ENCODE measurements at places on chromosomes 4 and X.
A peak's percentile ranks its signal among the peaks of the same experiment; 100 is the strongest.

DNA sequence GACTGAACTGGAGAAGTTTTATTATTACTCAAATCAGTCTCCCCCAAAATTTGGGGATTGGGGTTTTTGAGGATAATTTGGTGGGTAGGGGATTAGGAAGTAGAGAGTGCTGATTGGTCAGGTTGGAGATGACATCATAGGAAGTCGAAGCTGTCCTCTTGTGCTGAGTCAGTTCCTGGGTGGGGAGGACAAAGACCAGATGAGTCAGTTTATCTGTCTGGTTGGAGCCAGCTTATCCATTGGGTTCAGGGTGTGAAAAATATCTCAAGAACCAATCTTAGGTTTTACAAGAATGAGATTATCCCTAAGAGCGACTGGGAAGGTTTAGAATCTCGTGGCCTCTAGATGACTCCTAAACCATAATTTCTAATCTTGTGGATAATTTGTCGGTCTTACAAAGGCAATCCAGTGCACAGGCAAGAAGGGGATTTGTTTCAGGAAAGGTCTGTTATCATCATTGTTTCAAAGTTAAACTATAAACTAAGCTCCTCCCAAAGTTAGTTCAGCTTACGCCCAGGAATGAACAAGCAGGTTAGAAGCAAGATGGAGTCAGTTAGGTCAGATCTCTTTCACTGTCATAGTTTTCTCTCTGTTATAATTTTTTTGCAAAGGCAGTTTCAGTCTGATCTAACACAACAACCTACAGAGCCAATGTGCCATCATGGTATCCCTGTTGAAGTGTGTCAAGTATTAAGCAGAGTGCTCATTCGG lies 274.5 kb downstream of the SLC7A11 start:
- DNase-seq: no peak

DNA sequence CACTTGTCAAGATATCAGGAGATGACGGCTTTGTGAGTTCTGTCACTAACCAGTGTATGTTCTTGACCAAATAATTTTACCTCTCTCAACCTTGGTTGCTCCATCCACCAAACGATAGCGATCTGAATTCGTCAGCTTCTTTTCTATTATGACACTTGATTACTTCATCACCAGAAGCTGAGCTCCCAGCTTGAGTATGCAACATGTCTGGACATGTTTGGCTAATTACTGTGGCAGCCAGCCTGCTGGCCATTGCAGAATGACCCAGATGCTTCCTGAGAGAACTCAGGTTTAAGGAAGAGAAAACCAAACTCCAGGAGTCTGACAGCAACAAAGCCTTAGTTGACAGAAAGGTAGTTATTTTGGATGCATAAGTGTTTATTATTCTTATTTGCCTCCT lies 46.4 kb upstream of the PARM1 start:
- DNase-seq: no peak

DNA sequence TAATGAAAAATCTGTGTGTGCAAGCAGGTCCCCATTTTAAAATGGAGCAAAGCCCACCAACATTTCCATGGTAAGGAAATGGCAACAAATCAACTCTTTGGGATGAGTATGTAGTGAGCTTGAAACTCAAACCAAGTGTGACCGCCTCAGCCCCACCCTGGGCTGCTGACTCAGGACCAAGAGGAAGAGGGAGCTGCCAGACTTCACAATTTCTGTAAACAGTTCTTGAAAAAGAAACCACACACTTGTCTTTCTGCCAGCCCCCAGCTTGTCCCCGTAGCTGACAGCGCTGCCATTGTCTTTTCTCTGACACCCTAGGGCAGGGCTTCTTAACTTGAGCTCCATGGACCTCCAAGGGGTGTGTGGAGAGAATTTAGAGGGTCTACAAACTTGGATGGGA lies 10.3 kb downstream of the RTL5 start:
- peak; percentile 79 for DNase-seq

- no peak for DNase-seq
These were observed 1180.8 kb upstream of the PABPC4L start for GRCh38 chr4:135382280-135382959.

GRCh38 chr4:150598909-150599308 lies 17.0 kb downstream of the MAB21L2 start:
- DNase-seq: no peak

DNA sequence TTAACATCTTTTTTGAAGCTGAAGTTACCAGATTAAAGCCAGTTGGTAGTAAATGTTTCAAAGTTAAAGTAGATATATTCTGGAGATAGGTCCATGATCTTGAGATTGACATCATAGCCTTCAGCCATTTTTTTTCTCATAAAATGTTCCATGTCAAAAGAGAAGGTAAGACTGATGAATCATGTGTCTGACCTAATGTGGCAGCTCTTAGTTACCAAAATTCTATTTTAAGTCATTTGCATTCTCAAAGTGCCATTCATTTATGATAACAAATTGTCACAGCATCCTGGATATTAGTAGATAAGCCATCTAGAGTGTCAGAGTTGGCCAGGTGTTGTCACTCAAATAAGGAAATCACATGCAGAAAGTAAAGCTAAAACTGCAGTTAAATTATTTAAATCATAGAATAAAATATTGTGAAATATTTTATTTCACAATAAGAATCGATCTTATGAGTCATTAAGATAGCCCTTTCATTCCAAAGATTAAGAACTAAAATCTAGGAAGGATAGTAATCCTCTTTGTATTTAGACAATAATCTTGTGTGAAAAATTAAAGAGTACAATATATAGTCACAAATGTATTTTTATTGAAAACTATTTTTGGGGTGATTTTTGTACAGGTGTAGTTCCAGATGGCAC lies 65.7 kb upstream of the ADAD1 start:
- DNase-seq: no peak

GRCh38 chr4:159946983-159947615 lies 844.2 kb downstream of the RAPGEF2 start:
- no peak for DNase-seq

GRCh38 chrX:108199691-108200090 lies 108.1 kb downstream of the ATG4A start:
- DNase-seq: no peak

DNA sequence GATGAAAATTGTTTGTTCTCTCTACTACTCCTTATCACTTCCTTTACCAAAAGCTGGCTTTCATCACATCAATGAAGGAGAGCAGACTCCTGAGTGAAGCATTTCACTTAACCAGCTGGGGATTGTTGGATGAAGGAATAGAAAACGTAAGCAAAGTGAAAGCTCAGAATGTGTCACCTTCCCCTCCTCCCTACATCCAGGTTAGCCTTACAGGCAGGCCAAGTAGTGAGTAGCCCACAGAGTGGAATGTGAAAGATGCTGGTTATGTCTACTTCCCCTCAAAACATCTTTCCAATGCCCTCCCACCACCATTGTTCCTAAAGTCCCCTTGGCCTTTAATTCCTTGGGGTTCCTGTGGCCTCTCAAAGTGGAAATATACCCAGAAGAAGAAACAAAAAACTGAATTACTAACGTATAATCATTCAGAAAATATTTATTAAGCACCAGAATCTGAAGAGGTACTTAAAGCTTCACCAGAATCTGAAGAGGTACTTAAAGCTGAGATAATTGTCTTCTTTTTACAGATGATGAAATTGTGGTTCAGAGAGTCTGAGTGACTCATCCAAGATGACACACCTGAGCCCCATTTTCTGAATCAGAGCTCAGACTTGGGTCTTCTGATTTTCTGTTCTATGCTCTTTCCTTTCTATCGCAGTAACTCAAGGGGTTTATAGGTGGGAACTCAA lies 6.5 kb downstream of the P2RY4 start:
- no peak for DNase-seq

DNA sequence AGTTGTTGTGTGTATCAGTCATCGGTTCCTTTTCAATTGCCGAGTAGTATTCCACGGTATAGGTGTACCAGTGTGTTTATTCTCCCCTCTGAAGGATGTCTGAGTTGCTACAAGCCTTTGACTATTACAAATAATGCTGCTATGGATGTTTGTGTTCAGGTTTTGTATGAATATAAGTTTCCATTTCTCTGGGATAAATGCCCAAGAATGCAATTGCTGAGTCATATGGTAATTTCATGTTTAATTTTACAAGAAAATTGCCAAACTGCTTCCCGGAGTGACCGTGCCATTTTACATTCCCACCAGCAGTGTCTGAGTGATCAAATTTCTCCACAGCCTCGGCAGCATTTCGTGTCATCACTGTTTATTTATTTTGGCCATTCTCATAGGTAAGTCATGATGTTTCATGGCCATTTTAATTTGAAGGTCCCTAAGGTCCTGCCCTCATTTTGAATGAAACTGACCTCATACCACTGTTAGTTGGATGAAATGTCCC lies 73.9 kb downstream of the IRF2 start:
- no peak for DNase-seq

DNA sequence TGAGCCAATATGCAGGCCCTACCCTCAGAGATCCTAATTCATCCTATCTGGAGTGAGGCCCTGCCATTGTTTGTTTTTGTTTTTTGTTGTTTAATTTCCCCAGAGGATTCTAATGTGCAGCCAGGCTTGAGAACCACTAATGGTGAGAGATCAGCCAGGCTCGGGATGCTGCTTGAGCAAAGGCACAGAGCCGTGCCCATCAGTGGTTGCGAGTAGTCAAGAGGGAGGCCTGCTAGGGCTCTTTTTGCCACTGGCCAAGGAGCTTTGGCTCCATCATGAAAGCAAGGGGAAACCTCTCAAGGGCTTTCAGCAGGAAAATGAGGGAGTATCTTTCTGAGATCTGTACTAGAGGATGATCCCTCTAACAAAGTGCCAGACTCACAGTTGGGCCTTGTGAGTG lies 2.7 kb downstream of the TCEANC start:
- DNase-seq: no peak

GRCh38 chr4:54449999-54450398 lies 207.8 kb upstream of the KIT start:
- DNase-seq: no peak

DNA sequence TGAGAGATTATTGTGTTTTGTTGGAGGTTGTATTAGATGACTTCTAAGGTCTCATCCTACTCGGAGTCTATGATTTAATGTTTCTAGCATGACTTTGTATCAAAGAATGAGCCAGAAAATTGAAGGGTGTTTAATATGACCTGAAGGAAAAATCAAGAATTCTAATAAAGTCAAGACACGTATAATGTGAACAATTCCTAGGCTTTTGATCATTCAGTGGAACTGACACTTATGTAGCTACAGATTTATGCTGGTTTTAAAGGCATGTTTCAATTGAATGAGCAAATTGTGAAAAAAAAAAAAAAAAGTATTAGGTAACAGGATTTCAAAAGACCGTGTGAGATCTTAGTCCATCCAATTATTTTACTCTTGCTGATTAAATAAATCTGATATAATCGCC lies 64.9 kb downstream of the GRID2 start:
- DNase-seq: no peak

GRCh38 chr4:41102414-41103092 lies 111.8 kb downstream of the APBB2 start:
- no peak for DNase-seq

- no peak for DNase-seq
These were observed 173.2 kb upstream of the TBL1X start for GRCh38 chrX:9291629-9292028.

GRCh38 chr4:155889031-155889793 lies 14.3 kb upstream of the TDO2 start:
- DNase-seq: no peak

- no peak for DNase-seq
These were observed 668.2 kb upstream of the NDST4 start for GRCh38 chr4:115781528-115782146.

DNA sequence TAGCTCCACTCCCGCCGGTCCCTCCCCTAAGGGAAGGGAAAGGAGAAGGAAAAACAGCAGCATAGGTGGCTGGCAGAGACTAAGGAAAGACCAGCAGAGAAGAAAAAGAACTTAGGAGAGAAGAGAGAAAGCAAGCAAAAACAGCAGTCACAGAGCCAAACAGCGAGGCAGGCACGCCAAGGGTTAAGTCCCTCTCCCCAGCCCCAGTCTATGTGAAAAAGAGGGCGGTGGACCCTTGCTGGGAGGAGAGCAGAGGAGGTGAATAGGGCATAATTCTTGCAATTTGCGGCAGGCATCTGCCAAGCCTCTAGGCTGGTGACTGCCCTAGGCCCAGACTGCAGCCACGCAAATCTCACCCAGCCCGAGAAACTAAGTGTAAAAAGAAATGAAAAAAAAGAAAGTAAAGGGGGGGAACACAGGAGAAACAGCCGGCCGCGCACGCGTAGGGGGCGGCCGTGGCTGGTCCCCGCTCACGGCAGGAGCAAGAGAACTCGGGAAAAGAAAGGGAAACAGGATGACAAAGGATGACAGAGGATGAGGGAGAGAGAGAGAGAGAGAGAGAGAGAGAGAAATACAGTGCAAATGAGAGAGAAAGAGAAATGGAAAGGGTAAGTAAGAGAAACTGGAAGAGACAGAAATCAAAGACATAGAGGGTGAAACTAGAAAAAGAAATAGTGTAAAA lies 48.6 kb downstream of the MAGEA9 start:
- peak; percentile 49 for DNase-seq

DNA sequence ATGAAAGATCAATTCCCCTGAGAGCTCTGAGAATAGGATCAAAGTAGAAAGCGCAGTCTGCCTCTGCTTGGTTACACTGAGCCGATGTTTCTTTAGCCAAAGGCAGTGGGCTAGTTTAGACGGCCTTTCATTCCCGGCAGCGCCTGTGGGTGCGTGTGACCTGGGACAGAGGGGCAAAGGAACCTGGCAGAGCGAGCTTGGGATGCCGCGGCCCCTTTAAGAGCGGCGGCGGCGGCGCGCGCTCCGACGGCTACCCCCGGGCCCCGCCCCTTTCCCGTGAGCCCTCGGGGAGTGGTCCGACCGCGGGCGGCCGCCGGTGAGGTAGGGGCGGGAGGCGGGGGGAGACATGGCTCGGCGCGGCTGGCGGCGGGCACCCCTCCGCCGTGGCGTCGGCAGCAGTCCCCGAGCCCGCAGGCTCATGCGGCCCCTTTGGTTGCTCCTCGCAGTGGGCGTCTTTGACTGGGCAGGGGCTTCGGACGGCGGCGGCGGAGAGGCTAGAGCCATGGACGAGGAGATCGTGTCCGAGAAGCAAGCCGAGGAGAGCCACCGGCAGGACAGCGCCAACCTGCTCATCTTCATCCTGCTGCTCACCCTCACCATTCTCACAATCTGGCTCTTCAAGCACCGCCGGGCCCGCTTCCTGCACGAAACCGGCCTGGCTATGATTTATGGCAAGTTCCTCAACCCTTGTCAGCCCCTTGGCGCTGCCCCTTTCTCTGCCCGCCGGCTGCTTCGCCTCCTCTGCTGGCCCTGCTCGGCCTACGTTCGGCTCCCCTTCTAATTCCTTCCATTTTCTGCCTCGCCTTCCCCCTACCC lies at the start of gene SLC9A6:
Gene SLC9A6, plus strand, starts transcription at position 279 of the 816 bp plus-strand sequence. Its CDS starts 224 bp downstream, at position 503.
- peak; percentile 64 for DNase-seq

GRCh38 chr4:62324215-62324614 lies 1124.1 kb downstream of the ADGRL3 start:
- no peak for DNase-seq

DNA sequence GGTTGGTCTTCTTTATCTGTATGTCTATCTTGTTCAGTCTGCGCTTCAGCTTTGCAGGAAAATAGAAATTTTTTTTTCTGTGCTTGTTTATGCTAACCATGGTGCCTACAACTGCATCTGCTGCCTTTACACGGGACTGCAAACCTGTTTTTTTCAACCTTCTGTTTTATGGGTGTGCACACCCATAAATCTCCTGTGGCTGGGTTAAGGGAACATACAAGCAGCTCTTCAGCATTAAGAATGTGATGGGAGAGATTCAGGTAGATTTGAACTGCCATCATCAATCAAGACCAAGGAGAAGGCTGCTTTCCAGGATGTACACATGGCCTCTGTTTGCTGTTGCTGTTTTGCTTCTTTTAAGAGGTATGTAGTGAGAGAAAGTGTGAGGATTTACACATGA lies 502.9 kb downstream of the ANKRD50 start:
- no peak for DNase-seq
